ENCODE measurements at places on chromosomes 16 and 17.

- DNase-seq = no peak
These were observed 22.4 kb upstream of the TEKT1 start for GRCh38 chr17:6853764-6854442.

- peak; percentile 61 for DNase-seq
These were observed 32.1 kb upstream of the JPT2 start for GRCh38 chr16:1645914-1646525.

- DNase-seq = no peak
These were observed 517.3 kb upstream of the ZFHX3 start for GRCh38 chr16:73565263-73565662.

DNA sequence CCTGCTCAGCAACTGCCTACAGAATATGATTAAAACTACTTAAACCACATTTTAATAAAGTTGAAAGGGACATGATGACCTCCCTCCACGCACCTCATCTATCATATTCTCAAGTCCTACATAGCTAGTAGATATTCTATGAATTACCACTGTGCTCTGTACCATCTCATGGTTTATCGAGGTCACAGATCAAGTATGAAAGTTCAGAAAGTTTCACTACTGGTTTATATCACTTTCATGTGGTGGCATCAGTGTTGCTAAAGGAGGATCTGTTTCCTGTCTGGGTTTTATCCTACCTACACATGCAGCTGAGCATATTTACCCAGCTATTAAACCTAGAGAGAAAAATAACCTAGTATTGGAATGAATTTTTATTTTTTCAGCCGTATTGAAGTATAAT is 214.9 kb upstream of the MON1B start:
- DNase-seq = no peak

GRCh38 chr16:49854796-49855203 is 1.1 kb downstream of the ZNF423 start:
- no peak for DNase-seq

GRCh38 chr16:49588729-49589384 is 215.3 kb downstream of the C16orf78 start:
- DNase-seq = no peak

DNA sequence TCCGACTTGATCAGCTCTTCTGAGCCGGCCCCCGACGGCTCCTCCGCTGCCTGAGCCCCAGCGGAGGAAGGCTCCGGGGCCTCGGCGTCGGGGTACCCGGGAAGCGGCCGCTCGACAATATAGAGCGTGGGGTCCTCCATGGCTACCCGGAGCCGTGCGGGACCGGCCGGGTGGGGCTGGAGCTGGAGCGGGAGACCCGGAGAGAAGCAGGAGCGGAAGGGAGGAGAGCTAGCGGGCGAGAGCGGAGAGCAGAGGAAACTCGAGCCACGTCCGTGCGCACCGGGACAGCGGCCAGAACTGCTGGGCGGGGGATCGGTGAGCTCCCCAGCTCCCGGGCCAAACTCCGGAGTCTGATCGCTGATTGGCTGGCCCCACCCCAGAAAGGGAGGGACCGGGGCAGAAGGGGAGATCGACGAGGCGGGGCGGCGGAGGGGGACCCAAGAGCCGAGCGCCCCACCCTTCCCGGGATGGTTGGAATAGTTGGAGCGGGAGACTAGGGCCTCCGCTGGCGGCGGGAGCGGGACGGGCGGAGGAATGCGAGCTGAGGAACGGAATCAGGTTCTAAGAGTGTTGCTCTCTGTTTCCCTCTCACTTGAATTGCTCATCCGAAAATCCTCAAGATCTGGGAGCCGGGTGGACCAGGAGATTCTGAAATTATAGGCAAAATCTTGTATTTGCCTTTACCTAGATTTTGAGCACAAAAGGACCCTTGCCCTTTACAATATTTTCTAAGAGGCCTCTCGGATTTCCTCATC is at the start of gene CAVIN1:
TSS of gene CAVIN1 (minus strand) at position 299 of the 755 bp plus-strand sequence. CDS start at position 140, 159 bp downstream.
- DNase-seq = no peak

- DNase-seq = no peak
These were observed 13.2 kb upstream of the MRTFB start for GRCh38 chr16:14057878-14058382.

DNA sequence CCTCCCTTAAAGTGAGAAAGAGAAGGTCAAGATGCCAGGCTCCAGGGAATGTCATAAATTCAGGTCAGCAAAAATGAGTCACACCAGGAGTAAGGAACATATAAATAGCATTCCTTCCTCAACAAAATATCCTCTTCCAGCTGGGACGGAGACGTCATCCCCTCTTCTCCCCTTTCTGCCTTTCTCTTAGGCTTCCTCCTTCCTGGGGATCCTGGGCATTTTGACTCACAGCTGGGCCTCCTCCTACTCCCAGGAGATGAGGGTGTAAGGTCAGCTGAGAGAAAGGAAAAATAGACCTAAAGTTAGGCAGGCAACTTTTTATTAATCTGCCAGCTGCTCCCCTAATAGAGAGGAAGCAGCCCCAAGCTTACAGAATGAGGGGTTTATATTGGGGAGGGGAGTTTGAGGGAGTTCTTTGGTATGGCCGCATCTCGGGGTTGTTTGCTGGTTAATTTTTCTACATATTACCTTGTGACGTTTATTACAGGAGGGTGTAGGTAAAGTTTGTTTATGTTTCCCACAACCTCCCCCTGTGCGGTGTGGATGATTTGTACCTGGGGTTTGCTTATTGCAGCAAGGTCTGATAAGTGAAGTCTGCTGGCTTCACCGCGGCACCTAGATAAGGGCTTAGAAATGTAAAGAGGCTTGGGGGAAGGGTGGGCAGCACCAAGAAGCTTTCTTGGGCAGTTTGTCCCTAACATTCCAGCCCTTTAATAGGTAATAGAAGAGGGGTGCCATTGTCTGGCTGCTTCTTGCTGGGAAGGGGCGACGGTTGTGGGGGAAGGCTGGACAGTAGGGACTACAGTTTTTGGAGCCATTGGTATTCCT is 7.1 kb upstream of the ZNF747 start:
- DNase-seq = peak; percentile 31
